Fibroblast of villous mesenchyme (primary cell): ENCODE measurements at places on chromosomes 11 and 22.

DNA sequence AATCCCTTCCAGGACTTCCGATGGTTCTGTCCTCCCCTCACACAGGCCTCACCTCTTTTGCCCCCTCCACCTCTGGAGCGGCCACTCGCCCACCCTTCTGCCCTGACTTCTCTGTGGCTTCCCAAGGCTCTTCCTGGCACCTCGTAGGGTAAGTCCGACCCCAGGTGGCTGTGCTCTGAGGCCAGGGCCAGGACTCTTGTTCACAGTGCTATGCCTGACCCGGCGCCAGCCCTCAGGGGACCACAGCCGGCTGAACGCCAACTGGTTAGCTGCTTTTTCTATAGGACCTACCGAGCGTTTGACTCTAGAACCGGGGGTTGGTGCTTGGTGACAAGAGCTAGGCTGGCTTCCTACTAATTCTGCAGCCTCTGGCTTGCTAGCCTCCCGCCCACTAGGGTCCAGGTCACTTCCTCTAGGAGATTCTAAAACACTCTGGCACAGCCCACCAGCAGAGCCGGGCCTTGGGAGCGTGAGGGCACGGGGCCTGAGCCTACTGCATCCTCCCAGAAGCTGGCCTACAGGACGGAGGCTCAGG, 28.4 kb upstream of the KCNQ1OT1 start:
- no peak for DNase-seq

DNA sequence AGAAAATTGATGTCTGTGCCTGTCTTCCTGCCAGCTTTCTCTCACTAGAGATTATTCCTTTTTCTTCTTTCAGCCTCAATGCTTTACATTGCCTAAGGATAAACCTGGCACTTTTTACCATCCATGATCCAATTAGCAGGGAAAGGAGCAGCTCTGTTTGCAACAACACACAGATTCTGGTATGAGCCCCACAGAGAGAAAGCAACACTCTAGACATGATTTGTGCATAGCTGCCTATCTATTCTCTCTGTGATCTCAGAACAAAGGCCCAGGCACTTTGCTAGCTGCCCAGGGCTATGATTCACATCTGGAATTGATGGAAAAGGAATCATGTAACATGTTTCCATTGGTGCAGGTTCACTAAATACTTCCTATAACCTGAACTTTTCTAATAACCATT, 685.0 kb downstream of the ETS1 start:
- no peak for DNase-seq

GRCh38 chr11:120354779-120355178, 18.6 kb downstream of the ARHGEF12 start:
- peak; percentile 72 for DNase-seq

DNA sequence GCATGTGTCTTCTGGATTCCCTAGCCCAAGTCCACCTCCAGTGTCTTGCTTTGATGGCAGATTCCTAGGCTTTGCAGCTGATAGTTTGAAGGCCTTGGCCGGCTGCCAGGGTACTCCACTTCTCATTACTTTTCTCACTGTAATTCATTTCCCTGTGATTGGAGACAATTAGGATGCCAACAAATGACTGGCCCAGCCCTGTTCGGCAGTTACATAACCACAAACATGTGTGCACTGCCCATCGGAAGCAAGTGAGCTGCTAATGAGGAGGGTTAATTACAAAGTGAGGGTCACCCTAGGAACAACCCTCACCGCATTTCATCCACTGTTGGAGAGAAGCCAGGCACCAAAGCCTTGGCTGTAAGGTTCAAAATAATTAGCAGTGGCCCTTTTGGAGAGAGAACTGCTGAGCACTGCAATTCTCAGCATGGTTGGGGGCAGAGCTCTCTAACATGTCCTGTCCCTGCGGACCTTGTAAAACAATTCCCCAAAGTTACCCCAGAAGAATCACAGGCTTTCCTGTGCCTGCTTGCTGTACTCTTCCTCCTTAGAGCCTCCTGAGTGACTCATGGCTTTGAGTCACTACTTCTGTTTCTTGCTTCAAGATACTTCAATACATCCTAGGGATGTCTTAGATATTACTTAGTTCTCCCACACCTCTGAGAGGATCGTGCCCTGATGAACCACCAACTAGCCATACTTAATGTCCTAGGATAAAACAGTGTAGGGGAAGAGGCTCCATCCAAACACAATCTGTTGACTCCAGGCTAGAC, 109.7 kb upstream of the GALNT18 start:
- DNase-seq, result peak; percentile 10

DNA sequence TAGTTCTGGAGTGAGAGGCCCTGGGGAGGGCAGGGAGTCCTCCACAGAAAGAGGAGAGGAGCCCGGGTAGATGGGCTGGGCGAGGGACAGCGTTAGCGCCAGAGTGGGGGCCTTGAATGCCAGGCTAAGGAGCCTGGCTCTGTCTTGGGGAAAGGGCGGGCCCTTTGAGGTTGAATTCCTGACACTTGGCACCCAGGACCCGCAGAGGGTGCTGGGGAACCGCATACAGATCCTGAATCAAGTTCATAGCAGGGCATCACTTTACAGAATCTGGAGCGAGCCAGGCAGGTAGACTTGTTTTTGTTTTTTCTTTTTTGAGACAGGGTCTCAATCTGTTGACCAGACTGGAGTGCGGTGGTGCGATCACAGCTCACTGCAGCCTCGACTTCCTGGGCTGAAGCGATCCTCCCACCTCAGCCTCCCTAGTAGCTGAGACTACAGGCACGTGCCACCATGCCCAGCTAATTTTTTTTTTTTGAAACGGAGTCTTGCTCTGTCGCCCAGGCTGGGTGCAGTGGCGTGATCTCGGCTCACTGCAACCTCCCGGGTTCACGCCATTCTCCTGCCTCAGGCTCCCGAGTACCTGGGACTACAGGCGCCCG, 6.1 kb downstream of the CARNS1 start:
- DNase-seq, result no peak

DNA sequence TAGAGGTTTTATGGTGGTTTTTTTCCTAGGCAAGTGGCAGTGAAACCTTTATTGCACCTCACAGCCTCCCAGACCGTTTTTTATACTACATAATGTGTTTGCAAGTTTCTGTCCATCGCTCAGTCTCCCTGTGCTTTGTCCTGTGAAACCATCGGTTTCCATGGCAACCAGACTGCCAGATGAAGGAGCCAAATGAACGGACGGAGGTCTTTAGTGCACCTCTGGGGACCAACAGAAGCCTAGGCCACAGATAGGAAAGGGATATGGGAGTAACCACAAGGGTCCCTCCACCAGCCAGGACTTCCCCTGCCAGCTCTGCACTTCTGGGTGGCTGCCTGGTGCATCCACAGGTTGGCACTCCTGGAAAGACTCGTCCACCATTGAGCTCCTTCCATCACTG, 165.0 kb downstream of the CHST1 start:
- DNase-seq, result no peak

DNA sequence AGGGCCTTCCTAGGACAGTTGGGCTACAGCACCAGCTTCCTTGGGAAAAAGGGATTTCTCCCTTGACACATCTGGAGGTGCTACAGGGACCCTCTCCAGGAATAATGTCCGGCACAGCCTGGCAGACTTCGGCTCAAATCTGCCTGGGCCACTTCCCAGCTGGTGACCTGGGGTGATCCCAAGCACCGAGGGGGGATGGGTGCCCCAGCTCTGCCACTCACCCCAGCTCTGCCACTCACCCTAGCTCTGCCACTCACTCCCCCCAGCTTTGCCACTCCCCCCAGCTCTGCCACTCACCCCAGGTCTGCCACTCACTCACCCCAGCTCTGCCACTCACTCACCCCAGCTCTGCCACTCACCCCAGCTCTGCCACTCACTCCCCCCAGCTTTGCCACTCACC, 9.9 kb downstream of the OSBPL5 start:
- no peak for DNase-seq

GRCh38 chr11:36358436-36358835, 62.3 kb downstream of the PRR5L start:
- no peak for DNase-seq

- no peak for DNase-seq
These were observed 8.5 kb upstream of the SCN2B start for GRCh38 chr11:118184784-118185579.

GRCh38 chr22:17639247-17639741, 737 bp downstream of the BCL2L13 start:
- DNase-seq, result peak; percentile 87

- no peak for DNase-seq
These were observed 3.1 kb downstream of the HMBS start for GRCh38 chr11:119087747-119088241.

- no peak for DNase-seq
These were observed 860.4 kb downstream of the OPCML start for GRCh38 chr11:132671851-132672370.

GRCh38 chr11:4118107-4118506, 23.5 kb downstream of the RRM1 start:
- peak; percentile 33 for DNase-seq
